Hepatic stellate cell (primary cell): ENCODE measurements at places on chromosomes 6 and 20.

- no peak for DNase-seq
Observed at GRCh38 chr20:48761023-48761785, 66.6 kb downstream of the PREX1 start.

- DNase-seq, result peak; percentile 46
Observed at GRCh38 chr6:128432394-128432793, 88.0 kb downstream of the PTPRK start.

DNA sequence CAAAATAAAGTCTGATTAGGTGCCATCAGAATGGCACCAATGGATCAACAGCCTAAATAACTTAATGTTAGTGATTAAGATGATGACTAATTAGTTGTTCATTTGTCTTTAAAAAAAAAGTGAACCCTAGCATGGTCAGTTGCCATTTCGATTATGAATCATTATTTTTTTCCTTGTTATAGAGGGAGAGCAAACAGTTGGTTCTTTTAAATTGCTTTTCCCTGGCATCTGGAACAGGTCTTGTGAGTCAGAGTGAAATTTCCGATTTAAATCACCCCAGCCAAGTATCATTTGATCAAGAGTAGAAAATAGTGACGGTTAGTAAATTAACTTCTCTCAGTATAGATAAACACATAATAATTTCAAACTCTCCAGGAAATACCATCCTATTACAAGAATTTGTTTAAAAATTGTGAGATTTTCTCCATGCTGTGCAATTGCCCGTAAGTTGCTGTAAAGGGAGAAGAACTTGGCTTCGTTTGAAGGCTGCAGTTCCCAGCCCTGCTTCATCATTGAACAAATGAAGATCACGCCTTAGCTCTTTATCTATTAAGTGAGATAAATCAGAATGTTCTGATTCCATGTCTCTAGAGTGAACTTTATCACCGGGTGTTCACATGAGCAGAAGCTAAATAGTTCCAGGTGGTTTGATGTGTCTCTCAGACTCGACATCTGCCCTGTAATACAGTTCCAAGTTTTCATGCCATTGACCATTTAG is 741.3 kb downstream of the DOK5 start:
- DNase-seq, result no peak

DNA sequence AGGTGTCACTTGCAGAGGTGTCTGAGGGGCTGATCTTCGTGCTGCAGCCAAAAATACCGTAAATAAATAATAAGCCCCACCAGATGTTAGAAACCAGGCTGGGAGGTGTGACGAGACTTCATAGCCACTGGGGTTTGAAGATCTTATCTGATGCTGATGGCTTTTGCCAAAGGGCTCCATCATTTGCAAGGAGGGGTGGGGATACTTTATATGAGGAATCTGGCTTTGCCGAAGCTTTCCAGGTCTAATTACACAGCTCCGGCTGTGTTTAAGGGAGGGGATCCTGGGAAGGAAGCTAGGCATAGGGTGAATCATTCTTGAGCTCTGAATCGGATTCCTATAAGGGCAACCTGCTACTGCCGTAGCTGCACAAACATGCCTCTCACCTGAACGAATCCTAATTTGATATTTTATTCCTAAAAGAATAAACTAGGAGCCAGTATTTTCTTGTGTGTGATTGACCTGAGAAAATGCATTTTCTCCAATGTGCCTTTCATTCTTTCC is 249.6 kb downstream of the SOD2 start:
- no peak for DNase-seq

DNA sequence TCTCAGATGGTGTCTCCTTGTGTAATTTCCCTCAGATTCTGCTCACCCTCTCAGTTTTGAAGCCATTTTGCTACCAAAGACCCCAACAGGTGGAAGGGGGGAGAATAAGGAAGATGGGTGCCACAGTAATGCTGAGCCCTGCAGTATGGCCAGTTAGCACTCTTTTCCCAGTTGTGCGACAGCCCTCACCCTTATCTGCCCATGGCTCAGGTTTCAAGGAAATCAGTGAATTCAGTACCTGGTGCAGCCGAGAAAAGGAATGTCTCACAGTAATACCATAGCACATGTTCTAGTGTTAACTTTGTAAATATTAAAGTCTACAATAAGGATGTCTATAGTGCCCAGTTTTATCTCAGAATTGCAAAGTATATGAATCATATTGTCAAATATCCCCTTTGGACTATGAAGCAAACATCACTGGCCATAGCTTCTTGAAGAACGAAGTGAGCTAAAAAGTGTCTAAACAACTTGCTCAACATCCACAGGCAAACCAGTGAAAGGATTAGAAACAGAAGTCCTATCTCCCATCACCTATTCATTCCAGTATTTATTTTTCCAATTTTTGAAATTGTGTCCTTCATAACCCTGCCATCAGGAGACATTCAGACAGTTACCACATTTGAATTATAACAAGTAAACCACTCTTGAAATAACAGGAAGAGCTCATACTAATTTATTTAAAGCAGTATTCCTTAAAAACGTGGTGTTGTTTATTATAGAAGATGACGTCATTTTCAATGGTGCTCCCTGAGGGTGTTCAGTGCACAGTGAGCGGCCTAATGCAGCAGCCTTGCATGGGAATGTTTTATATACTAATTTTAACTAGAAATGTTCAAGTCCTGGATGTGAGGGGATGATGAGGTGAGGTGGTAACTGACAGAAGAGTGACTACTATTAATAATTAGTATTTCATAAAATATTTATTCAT is 366.2 kb downstream of the TFAP2A start:
- no peak for DNase-seq

DNA sequence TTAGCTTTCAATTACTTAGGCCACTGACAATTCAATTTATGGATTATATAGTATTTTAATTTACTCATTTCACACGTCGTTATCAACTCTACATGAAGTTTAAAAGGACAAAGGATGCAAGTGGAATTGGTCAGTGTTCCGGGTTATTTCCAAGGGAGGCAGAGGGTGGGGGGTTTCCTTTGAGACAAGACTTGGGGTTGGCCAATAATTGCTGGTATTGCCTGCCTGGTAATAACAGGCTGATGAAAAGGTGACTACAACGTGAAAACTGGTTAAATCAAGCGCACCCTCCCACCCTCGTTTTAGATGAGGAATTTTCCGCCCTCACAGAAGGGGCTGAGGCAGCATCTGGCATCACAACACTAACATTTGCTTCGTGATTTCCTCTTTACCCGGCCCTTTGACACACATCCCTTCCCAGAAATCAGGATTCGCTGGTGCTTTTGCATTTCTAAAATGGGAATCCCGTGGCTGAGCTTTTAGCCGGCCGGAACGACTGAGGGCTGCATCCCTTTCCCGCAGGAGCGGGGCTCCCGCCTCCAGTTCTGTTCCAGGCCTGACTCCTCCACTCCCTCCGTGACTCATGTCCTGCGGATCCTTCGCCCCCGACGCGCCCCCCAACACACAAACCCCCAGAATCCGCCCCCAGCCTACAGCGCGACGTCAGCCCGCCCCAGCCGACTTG is 999 bp upstream of the PIM1 start:
- peak; percentile 88 for DNase-seq

GRCh38 chr20:44552950-44553908 is 29.1 kb upstream of the PKIG start:
- peak; percentile 48 for DNase-seq

GRCh38 chr6:57221191-57221935 is 744 bp downstream of the RAB23 start:
- DNase-seq, result peak; percentile 50

DNA sequence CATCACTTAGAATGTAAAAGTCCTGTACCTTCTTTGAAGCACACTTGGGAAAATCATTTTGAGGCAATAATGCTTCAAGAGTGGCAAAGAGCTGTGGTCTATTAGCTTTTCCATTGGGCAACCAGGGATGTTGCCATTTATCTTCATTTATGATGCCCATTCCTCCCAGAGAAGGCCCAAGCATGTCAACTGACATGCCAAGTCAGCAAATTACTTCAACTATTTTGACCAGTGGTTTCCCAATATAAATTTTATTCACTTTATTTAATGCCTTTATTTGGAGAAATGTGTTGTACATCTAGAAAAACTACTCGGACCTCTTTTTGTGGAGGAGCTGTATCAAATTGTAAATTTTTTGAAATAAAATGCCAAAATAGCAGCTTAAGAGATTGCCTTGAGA is 164.1 kb upstream of the PCSK2 start:
- no peak for DNase-seq

DNA sequence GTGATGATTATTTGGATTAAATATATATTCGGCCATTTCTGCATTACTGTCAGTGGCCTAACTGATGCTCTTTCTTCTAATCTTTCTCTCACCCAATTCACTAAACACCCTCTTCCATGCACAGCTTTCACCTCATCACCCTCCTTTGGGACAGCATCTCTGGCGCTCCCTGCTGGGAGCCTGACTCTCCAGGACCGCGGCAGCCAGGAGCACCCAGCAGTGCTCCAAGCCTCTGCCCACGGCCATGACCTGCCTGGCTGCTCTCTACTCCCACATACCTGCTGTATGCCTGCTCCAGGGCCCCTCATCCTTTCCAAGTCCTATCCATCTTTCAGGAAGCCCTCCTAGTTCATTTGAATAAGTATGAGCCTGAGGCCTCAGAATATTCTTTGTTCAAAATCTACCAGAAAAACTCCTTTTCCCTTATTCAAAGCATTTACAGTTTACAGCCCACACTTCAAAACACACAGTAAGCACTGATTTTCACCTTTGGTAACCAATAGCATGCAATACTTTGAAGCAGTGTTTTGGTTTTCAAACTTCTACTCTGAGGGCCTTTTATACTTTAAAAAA is 15.2 kb downstream of the CTCFL start:
- peak; percentile 44 for DNase-seq

- DNase-seq, result no peak
Observed at GRCh38 chr6:141264101-141264500, 868.6 kb upstream of the GJE1 start.

- no peak for DNase-seq
Observed at GRCh38 chr6:84785671-84786070, 21.3 kb upstream of the TBX18 start.

DNA sequence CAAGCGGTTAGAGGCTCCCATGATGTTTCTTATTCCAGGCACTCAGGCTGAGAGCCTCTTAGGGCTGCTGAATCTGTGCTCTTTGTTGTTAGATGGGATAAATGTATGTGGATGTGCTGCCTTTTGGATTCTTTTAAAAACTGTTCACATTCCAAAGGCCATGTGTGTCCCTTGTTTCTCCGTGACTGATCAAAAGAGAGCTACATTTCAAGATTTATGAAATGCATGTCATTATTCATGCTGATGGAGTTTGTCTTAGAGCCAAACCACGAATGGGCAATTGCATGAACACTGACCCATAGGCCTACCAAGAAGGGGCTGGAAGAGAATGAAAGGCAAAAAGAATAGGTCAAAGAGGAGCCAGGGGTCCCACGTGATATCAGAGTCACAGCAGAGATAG is 104.9 kb upstream of the TSHZ2 start:
- DNase-seq, result no peak

DNA sequence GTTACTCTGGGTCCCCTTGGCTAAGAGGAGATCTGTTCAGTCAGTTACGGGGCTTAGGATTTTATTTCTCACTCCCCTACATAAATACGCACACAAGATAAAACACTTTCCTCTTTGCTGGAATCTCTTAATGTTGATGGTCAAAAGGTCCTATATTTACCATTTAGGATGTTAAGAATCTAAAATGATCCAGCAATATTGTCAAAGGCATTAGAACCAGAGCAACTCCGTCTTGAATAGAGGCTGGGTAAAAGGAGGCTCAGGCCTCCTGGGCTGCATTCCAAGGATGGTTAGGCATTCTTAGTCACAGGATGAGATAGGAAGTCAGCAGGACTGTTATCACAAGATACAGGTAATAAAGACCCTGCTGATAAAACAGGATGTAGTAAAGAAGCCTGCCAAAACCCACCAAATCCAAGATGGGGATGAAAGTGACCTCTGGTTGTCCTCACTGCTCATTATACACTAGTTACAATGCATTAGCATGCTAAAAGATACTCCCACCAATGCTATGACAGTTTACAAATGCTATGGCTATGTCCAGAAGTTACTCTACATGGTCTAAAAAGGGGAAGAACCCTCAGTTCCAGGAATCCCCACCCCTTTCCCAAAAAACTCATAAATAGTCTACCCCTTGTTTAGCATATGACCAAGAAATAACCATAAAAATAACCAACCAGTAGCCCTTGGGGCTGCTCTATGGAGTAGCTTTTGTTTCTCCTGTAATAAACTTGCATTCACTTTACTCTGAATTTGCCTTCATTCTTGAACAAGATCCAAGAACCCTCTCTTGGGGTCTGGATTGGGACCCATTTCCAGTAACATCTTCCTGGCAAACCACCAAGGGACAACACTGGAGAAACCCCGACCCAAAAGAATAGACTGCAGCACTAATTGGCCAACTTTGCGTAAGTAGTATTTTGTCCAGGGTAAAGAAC is 107.5 kb downstream of the DTNBP1 start:
- DNase-seq, result no peak

DNA sequence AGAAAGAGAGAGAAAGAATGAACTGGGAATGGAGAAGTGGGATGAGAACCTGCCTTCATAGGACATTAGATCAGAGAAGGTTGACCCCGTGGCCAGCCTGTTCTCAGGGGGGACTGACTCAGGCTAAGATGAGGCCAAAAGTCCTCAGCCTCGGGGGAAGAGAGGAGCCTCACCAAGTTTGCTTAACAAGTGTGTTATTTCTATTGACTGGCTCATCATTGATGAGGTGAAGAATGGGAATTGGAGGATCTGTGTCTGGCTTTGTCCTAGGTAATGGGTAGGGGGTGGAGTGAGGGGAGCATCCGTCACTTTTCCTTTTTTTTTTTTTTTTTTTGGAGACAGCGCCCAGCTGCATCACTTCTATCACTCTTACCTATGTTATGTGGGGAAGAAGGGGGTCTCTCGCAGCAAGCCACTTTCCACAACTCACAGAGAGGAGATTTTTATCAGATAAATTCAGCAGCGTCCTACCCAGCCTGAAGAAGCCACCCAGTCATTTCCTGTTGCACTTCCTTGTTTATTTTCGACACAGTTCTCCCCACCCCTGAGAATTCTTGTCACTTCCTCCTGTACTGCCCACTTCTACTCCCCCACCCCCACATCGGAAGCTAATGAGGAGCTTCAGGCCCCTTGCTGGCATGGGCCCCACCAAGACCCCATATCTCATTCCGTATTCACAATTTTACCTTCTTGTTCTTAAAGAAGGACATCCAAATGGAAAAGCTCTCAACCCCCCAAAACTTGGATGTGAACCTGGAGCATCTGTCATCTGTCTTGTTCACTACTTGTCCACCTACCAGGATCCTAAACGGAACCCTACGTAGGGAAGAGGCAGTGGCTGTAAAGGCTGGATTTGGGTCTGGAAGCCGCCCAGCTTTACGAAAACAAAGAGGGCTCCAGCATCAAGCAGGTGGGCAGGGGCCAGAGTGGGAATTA is 2.8 kb upstream of the RNASET2 start:
- DNase-seq, result no peak
